ENCODE measurements at places on chromosomes 5 and 9.

- no peak overlapping the region for H3K4me3 ChIP-seq
- no peaks in the 10 kb centered on the region for H3K27me3 ChIP-seq
- no peaks in the 10 kb centered on the region for H3K4me1 ChIP-seq
- no peaks in the 10 kb centered on the region for H3K36me3 ChIP-seq
- no peak overlapping the region for H3K27ac ChIP-seq
Measured at GRCh38 chr5:74316064-74316603, 324.4 kb downstream of the ENC1 start.

DNA sequence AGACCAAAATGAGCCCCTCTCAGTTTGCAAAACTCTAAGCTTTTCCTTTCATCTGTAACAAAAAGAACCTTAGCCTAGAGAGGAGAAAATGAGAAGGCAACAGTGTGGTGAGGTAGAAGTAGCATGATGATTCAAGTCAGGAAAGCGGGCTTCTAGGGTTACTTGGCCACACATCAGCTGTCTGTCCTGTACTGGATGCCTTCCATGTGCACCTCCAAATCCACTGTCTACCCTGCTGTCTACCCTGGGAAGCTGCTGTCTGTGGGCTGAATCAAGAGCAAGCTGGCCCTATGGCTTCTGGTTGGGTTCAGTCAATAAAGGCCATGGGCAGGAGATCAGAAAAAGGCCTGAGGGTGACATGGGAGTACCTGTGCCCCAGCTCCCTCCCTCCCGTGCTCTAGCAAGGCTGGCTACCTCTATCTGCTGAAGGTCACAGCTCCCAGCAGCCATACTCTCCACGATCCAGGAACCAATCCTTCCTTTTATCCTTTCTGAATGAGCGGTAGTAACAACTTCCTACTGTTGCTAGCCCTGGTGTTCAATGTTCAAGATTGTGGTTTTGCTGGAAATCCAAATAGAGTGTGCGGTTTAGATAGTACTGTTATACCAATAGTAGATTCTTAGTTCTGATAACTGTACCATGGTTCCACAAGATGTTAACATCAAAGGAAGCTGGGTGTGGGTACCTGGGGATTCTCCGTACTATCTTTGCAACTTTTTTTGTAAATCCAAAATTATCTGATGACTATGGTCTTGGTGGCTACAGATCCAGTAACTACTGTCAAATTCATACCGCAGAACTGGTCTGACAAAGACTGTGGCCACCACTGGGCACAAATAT lies 191.0 kb downstream of the ESM1 start:
- H3K4me1 ChIP-seq: no peaks in the 10 kb centered on the region
- DNase-seq: no peak
- no peak overlapping the region for H3K27ac ChIP-seq
- no peak overlapping the region for H3K4me3 ChIP-seq
- no peaks in the 10 kb centered on the region for H3K27me3 ChIP-seq

- no peaks in the 10 kb centered on the region for H3K27me3 ChIP-seq
- H3K36me3 ChIP-seq: no peaks in the 10 kb centered on the region
- no peak for DNase-seq
- no peak overlapping the region for H3K27ac ChIP-seq
Measured at GRCh38 chr5:43973318-43973717, 370.3 kb downstream of the NNT start.

DNA sequence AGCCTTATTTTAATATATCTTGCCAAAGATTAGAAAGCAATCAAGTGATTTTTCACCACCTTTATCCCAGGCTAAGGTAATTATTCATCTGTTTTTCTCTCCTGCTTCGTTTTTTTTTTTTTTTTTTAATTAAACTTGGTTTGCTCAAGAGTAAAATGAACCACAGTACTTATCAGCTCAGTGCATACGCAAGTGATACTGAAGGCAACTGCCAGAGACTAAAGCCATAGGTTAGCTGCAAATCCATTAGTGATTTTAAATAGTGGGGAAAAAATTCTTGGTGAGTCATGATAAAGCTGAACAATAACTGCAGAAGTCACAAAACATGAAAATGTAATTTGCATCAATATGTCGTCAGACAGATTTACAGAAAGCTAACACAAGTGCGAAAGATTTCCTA lies 829.1 kb downstream of the PTPRD start:
- no peaks in the 10 kb centered on the region for H3K36me3 ChIP-seq
- H3K4me1 ChIP-seq: no peaks in the 10 kb centered on the region
- no peak overlapping the region for H3K4me3 ChIP-seq
- H3K27ac ChIP-seq: no peak overlapping the region

DNA sequence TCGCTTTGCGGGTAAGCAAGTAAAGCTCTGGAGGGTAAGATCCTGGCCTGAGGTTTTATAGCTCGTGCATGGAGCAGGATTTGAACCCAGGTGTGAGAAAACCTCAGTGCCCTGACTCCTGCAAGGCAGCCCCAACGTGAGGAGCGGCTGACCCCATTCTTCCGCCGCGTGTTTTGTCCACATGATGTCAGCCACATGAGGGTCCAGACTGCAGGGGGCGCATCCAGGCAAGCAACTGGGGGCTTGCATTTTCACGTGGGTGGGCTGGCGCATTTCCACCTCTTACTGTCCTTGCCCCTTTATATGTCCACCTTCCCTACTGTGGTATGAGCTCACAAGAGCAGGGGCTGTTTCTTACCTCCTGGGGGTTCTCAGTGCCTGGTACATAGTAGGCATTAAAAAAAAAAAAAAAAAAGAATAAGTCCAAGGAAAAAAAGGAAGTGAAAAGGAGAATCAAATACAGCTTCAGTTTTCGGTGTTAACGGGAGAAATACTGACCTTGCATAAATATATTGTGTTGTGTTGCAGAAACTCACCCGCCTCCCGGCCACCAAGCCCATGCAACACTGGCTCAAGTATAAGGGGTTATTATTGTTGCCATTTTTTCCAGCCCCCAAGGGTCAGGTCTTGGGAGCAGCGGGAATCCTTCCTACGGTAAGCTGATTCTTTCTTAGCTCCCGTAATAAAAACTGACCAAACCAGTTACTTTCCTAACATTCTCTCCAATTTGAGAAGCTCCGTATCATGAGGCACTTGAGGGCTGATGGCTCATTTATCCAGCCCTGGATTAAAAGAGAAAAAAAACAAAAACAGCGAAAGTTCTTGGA lies 15.0 kb downstream of the TLX3 start:
- no peak for DNase-seq
- H3K4me1 ChIP-seq: no peaks in the 10 kb centered on the region
- no peaks in the 10 kb centered on the region for H3K27me3 ChIP-seq
- H3K4me3 ChIP-seq: no peak overlapping the region
- no peak overlapping the region for H3K27ac ChIP-seq
- H3K36me3 ChIP-seq: no peaks in the 10 kb centered on the region

DNA sequence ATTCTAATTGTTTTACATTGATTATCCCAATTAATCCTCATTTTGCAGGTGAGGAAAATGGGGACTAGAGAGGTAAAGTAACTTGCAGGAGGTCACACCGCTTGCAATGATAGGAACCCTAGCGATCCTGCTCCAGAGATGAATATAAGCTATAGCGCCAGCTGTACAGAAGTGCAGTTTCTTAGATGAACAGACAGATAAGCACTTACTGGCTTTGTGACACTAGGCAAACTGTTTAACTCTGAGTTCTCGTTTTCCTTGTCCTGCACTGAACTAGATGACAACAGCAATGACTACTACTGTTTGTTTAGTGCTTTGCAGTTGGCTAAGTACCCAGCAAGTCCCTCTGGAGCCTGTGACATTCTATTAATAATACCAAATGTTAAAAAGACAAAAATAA lies 11.1 kb downstream of the LHX6 start:
- DNase-seq: no peak
- H3K4me1 ChIP-seq: no peaks in the 10 kb centered on the region
- no peaks in the 10 kb centered on the region for H3K36me3 ChIP-seq
- no peaks in the 10 kb centered on the region for H3K27me3 ChIP-seq

DNA sequence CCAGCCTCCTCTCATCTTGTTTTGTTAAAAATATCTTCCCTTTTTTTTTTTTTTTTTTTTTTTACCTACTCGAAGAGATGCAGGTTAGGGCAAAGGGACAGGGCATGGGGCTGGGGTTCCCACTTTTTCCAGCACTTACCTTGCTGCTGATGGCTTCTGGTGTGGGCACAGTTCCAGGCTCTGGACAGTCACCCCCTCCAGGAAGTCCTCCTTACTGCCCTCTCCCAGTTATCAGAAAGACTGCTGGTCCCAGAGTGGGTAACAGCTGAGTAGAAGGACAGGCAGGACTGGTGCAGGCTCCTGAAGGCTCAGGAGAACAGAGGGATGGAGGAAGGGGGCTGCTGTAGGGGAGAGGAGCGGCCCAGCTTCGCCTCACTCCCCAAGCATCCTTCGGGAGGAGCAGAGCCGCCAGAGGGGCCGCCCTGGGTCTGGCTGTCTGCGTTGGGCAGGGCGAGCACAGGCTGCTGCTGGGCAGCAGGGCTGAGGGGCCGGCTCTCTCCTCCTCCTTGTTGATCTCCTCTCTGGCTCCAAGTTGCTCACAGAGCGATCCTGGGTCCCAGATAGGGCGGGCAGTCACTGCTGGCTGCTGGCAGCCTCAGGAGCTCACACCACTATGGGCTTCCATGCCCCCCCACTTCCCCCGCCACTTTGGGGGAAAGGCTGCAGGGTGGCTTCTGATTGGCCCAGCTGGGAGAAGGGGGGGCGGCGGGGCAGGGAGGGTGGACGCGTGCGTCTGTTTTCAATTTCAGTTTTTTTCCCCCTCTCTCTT lies at the start of gene PDGFRB:
Gene PDGFRB (minus strand): TSS at position 588 of the 769 bp plus-strand sequence. CDS start 18,798 bp downstream, outside the sequence.
- no peaks in the 10 kb centered on the region for H3K36me3 ChIP-seq
- H3K4me3 ChIP-seq: no peak within 1 kb of the TSS
- H3K27me3 ChIP-seq: no peaks in the 10 kb centered on the region
- no peak within 1 kb of the TSS for H3K27ac ChIP-seq
- peaks cover 18% of the 10 kb centered on the region for H3K4me1 ChIP-seq

- peak; percentile 66 for DNase-seq
- no peak overlapping the region for H3K4me3 ChIP-seq
- H3K27ac ChIP-seq: no peak overlapping the region
- peaks cover 7% of the 10 kb centered on the region for H3K4me1 ChIP-seq
- H3K27me3 ChIP-seq: no peaks in the 10 kb centered on the region
Measured at GRCh38 chr9:68505681-68506409, 34.8 kb downstream of the TMEM252 start.

DNA sequence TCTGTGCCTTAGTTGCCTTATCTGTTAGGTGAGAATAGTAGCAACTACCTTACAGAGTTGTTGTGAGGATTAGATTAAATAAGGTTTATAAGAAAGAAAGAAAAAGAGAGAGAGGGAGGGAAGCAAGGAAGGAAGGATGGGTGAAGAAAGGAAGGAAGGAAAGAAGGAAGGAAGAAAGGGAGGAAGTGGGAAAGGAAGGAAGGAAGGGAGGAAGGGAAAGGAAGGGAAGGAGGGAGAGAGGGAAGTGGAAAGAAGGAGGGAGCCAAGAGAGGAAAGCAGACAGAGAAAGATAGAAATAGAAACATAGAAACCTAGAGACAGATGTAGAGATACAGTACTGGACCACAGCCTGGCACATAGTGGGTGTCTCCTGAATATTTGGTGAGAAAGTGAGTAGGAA lies 207.1 kb upstream of the TRIM32 start:
- H3K36me3 ChIP-seq: no peaks in the 10 kb centered on the region
- H3K27me3 ChIP-seq: no peaks in the 10 kb centered on the region

- no peak overlapping the region for H3K27ac ChIP-seq
- H3K27me3 ChIP-seq: no peaks in the 10 kb centered on the region
- peaks cover 28% of the 10 kb centered on the region for H3K4me1 ChIP-seq
- H3K4me3 ChIP-seq: 0 out of 2 replicates have a peak overlapping the region, but pooled peaks have one; percentile 7
Measured at GRCh38 chr5:112697322-112697721, 40.4 kb upstream of the APC start.

GRCh38 chr5:161685461-161685860 lies at the start of gene GABRA6:
GABRA6 (plus strand) TSS chr5:161685721; CDS start chr5:161685990, 269 bp downstream.
- DNase-seq: no peak
- no peak within 1 kb of the TSS for H3K4me3 ChIP-seq
- H3K27me3 ChIP-seq: no peaks in the 10 kb centered on the region
- H3K4me1 ChIP-seq: no peaks in the 10 kb centered on the region
- H3K27ac ChIP-seq: no peak within 1 kb of the TSS

- no peaks in the 10 kb centered on the region for H3K36me3 ChIP-seq
- H3K4me3 ChIP-seq: no peak overlapping the region
- H3K27ac ChIP-seq: no peak overlapping the region
- no peaks in the 10 kb centered on the region for H3K4me1 ChIP-seq
- no peaks in the 10 kb centered on the region for H3K27me3 ChIP-seq
- DNase-seq: no peak
Measured at GRCh38 chr5:105508519-105508918, 1945.9 kb upstream of the NUDT12 start.

DNA sequence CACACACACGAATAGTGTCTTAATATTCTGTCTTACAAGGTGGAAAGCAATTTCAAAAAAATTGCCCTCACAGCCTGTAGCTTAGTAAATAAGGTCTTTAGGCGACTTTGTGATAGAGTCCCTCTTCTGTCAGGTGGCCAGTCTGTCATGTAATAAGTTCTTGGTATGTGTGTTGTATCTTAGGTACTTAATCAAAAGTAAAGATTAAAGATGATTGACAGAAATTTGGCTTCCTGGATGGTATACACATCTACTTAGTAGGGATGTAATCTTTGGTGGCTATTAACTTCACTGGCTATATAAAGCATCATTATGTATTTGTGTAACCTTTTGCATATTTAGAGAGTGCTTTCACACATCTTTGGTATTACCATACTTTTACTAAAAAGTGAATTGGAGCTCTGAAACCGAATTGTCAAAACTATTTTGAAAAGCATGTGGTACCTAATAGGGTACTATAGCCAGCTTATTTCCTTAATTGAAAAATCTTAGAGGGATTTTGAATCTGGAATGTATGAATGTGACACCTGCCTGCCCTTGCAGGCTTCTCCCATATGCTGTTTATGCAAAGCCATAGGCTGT lies 3.4 kb downstream of the G3BP1 start:
- DNase-seq: no peak
- H3K36me3 ChIP-seq: peaks cover 66% of the 10 kb centered on the region
- 0 out of 2 replicates have a peak overlapping the region, but pooled peaks have one; percentile 40 for H3K27ac ChIP-seq
- H3K4me3 ChIP-seq: peak overlapping the region; percentile 95
- peaks cover 70% of the 10 kb centered on the region for H3K4me1 ChIP-seq

GRCh38 chr5:100434815-100435214 lies 100.4 kb upstream of the FAM174A start:
- H3K4me3 ChIP-seq: no peak overlapping the region
- H3K27ac ChIP-seq: no peak overlapping the region
- no peaks in the 10 kb centered on the region for H3K4me1 ChIP-seq
- no peaks in the 10 kb centered on the region for H3K27me3 ChIP-seq
- no peak for DNase-seq
- H3K36me3 ChIP-seq: no peaks in the 10 kb centered on the region

DNA sequence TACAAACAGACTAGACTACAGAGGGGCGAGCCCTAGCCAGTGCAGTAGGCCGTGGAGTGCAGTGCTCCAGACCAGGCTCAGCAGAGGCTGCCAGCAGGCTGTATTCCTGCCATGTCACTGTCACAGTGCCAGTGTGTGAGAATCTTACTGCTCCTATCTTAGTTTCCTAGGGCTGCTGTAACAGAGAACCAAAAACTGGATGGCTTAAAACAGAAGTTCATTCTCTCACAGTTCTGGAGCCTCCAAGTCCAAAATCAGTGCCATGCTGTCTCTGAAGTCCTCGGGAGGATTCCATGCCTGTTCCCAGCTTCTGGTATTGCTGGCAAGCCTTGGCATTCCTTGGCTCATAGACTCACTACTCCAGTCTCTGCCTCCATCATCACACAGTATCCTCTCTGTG lies 75.0 kb upstream of the SAP30L start:
- DNase-seq: no peak
- no peaks in the 10 kb centered on the region for H3K27me3 ChIP-seq
- H3K4me1 ChIP-seq: no peaks in the 10 kb centered on the region
- no peaks in the 10 kb centered on the region for H3K36me3 ChIP-seq
- no peak overlapping the region for H3K4me3 ChIP-seq
- H3K27ac ChIP-seq: no peak overlapping the region

GRCh38 chr5:58687595-58687994 lies 104.7 kb downstream of the RAB3C start:
- no peaks in the 10 kb centered on the region for H3K4me1 ChIP-seq
- no peaks in the 10 kb centered on the region for H3K36me3 ChIP-seq
- no peaks in the 10 kb centered on the region for H3K27me3 ChIP-seq
- DNase-seq: no peak
- H3K27ac ChIP-seq: no peak overlapping the region
